LHCN-M2 (cell line): ENCODE measurements at places on chromosomes 3 and 15. TPM values are rescaled to one million over a fixed set of nuclear protein-coding genes. Genes with fewer than 3 reads are reported as not detected.

Gene AMIGO3
- total RNA-seq: 1.9 and 2.3 TPM in 2 replicates

Gene GUCA1C
- total RNA-seq: not detected in 2 replicates

Gene DBR1
- 20.1 and 20.5 TPM in 2 replicates for total RNA-seq

Gene CYP8B1
- not detected in 2 replicates for total RNA-seq

Gene PIF1
- 26.4 and 43.9 TPM in 2 replicates for total RNA-seq

Gene CCR8
- not detected in 2 replicates for total RNA-seq

Gene SMCO1
- not detected in 2 replicates for total RNA-seq

Gene UBAP1L
- 0.38 and 0.69 TPM in 2 replicates for total RNA-seq
